Activated CD4-positive, alpha-beta T cell treated with anti-CD3 and anti-CD28 coated beads for 1 hour (primary cell): ENCODE measurements at places on chromosomes 16 and 17.

DNA sequence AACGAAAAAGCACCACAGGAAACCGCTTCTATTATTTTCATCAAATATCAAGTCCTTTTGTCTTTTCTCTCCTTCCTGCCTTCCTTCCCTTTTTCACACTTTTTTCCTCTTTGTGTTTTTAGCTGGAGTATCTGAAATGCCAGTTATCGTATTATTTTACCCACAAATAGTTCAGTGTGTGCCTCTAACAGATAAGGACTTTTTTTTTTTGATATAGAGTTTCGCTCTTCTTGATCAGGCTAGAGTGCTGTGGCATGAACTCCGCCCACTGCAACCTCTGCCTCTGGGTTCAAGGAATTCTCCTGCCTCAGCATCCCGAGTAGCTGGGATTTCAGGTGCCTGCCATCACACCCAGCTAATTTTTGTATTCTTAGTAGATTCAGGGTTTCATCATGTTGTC, 10.7 kb downstream of the DNAAF1 start:
- no peak for DNase-seq

GRCh38 chr17:673200-673681, 41.4 kb downstream of the VPS53 start:
- no peak for DNase-seq

DNA sequence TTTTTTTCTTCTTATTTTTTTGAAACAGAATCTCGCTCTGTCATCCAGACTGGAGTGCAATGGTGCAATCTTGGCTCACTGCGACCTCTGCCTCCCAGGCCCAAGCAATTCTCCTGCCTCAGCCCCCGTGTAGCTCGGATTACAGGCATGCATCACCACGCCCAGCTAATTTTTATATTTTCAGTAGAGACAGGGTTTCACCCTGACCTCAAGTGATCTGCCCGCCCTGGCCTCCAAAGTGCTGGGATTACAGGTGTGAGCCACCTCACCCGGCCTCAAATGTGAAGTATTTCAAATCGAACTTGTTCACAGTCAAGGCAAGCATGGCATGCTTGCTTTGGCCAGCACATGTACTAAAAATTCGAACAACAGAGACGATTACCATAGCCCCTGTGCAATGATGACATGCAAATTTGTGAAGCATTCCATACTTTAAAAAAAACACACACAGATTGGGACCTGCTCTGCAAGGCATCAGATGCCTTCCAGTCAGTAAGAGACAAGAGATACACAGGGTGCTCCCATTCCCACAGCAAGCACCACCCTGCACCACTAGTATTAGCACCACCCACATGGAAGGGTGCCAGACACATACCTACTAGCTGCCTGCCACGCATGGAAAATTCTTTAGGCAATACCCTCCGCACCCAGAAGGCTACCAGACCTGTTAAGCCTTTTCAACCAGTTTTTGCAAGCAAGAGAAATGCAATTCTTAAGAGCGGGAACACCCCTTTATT, 47.2 kb downstream of the ANKRD11 start:
- no peak for DNase-seq

- no peak for DNase-seq
Measured at GRCh38 chr17:8869114-8869815, 1.8 kb upstream of the PIK3R6 start.

- no peak for DNase-seq
Measured at GRCh38 chr16:12054396-12054795, 77.9 kb downstream of the SNX29 start.

GRCh38 chr16:17474572-17474971, 3.8 kb upstream of the XYLT1 start:
- DNase-seq, result no peak

DNA sequence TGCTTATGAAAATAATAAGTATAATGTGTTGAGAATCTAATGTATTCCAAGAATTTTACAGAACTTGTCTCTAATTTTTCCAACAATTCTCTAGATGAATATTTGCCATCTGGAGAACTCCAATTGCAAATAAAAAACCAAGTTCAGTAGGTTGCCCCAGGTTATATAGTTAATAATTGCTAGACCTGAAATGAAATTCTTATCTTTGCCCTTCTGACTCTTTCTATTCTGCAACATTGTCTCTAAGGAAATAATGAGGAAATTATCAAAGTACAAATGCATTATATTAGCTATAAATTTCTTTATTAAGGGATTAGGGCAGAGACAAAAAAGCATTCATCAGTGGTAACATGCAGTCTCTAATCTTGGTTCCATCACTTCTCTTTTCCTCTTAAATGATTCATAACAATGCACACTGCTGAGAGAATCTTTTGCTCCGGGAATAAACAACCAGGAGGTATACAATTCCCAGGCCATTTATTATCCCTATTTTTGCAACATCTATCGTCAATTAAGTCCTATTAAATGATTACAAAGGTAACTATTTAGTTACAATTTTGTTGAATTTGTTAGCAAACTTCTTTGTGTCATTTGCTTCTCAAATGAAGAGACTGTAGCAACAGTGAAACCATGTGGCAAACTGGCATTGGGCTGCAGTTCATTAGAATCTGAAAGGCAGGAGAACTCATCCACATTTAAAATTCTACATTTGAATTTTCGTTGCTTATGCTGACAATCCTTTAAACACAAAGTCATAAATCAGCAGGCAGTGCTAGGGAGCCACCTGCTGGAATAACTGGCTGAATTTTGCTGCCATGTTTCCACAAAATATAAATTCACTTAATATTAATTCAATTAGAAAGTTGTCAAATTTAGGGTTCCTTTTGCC, 349.6 kb downstream of the KIF2B start:
- DNase-seq, result no peak

DNA sequence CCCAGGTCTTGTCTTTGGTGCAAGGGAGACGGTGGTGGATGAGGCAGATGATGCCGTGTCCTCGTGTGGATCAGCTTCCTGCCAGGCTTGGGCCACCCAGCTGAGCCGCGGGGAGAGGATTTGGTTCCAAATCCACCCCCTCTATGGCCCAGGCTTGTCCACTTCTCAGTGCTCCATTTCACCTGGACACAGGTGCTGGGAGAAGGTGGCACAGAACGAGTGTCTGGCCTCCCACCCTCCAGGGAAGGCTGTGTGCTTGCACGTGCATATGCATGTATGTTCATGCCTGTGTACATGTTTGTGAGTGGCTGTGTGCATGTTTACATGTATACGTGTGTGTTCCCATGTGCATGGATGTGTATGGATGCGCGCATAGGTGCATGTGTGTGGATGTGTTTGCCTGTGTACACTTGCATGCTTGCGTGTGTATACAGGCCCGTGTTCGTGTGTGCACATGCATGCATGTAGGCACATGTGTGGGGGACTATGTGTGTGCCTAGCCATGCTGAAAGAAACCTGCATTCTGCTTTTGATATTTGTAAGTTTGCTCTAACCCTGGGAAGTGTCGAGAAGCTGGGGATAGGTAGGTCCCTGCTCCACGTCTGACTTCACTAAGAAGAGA, 196.3 kb downstream of the IRF8 start:
- no peak for DNase-seq

GRCh38 chr16:5589812-5590373, 492.3 kb upstream of the EEF2KMT start:
- DNase-seq, result no peak

DNA sequence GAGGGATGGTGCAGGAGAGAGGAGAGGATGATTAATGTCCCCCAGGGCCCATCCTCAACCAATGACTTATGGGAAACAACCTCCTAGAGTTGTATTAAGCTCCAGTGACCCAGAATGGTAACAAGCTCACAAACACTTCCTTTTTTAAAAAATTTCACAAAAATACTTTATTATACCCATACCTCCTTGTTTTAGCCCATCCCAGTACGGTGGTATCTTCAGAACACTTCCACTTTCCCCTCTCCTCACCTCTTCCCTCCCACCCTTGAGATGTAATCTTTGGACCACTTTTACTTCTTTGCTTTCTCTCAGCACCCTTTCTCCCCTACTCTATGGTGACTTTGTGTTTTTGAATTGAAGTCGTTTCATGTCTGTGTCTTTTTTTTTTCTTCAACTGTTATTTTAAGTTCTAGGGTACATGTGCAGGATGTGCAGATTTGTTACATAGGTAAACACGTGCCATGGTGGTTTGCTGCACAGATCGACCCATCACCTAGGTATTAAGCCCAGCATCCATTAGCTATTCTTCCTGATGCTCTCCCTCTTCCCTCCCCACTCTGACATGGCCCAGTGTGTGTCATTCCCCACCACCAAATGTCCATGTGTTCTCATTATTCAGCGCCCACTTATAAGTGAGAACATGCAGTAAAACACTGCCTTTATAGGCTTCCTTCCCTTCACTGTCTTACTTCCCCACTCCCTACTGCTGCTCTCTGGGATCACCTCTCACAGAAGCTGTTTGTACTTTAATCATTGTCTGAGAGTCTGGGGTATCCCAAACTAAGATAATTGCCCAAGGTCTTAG, 124.5 kb downstream of the PRKCB start:
- no peak for DNase-seq

DNA sequence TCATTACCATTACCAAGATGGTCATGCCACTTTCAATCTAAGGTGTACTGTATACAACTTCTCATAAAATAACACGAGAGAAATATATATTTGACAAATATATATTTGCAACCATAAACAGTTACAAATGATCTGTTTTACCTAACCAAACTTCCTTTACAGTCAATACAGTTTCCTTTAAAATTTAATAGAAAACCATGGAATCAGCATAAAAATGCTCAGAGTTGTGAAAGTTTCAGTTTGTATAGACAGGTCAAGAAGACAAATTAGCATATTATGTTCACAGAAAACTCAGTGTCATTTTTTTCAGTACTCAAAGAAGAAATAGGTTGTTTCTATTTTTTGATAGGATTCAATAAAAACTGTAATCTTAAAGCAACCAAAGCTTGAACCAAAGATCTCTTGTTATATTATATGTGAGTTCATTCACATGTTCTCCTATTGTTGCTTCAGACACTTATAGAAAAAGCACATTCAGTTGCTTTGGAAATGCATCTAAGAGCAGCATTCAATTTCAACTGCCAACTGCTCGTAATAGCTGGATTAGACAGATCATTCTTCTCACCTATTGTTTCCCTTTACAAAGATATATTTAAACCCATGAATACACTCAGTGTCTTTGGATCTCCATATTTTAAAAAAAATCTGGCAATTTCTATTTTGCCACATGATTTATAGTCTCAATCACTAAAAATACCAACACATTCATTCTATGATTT, 15.1 kb downstream of the SSH2 start:
- DNase-seq, result no peak

- no peak for DNase-seq
Measured at GRCh38 chr17:44324092-44324570, 492 bp downstream of the SLC25A39 start.

GRCh38 chr17:31842195-31843069, 16.6 kb downstream of the COPRS start:
- DNase-seq, result peak; percentile 37

DNA sequence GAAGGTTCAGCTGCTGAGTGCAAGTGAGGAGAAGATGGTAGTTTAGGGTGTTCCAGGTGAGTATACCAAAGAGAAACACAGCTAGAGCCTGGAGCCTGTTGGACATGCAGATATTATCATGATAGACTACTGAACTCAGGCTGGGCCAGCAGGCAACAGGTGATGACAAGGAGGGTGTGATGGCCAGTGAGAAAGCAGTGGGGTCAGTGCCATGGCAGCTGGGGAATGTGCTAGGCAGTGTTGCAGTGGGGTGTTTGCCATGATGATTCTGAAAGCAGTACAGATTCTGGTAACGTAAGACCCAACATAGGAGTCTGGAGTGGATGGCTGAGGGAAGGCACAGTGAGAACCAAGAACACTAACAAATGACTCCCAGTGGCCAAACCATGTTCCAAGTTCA, 57.4 kb downstream of the SHISA6 start:
- DNase-seq, result no peak

DNA sequence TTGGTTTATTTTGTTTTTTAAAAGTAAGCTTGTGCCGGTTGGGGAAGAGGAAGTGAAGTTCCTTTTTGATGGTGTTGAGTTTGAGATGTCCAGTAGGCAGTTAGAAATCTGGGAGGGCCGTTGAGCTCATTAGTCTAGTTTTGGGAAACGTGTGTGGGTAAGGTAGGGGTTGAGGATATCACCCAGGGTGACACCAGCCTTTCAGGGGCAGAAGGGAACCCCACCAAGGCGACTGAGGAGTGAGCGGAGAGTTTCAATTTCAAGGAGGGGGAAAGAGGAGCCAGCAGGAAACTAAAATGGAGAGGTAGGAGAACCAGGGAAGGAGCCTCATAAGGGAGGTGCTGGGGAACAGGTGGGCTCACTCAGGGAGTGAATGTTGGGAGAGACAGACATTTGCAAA, 22.7 kb downstream of the HAPSTR1 start:
- no peak for DNase-seq

- DNase-seq, result no peak
Measured at GRCh38 chr17:4785311-4786105, 656 bp downstream of the VMO1 start.

DNA sequence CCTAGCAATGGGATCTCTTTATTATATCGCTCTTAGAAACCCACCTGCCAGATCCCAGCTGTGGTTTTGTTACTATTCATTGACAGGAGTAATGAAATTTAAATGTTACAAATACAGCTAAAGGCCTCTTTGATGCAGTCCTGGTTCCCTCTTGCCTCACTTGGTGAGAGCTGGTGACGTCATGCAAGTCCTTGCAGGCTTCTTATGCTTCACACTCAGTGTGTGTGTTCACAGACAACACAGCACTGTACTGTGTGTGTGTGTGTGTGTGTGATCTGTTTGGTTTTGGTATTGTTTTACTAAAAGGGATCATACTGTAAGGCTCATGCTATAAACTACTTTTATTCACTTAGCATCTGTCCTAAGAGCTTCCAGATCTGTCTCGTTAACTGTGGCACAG, 75.0 kb downstream of the USP22 start:
- DNase-seq, result no peak

DNA sequence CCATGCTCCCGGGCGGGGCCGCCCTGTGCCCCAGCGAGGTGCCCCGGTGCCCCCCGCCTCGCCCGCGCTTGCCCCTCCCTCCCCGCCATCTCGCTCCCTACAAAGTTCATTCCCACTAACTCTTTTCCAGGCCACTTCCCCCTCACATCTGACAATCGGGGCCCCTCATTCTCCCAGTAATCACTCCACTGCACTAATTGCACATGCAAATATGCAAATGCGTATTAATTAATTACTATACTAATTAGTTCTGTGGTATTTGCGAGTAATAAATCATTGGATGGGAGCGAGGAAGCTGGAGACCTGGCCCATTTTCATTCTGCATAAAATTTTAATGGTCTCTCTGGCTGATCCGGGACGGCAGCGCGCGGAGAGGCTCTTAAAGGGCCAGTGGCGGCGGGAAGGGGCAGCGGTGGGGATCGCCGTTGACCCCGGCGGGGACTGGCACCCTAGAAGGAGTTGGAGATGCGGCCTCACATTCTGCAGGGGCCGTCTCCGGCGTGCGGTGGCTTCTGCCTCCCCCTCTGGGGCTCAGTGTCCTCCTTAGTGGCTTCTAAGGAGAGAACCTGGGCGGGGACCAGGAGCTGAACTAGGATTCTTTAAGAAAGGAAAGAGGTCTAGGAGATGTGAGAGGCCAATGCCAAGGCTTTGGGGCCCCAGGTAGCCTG, 8.4 kb upstream of the PPP1R1B start:
- no peak for DNase-seq

- DNase-seq, result no peak
Measured at GRCh38 chr17:8922928-8923327, 42.6 kb downstream of the PIK3R5 start.

GRCh38 chr16:25121824-25122600, 10.5 kb downstream of the LCMT1 start:
- DNase-seq, result no peak

GRCh38 chr16:72018470-72018869, 9.9 kb downstream of the DHODH start:
- no peak for DNase-seq
